ENCODE measurements at places on chromosomes 16 and 17.

GRCh38 chr17:8119581-8120519 is 1.5 kb upstream of the ALOXE3 start:
- DNase-seq = peak; percentile 96

DNA sequence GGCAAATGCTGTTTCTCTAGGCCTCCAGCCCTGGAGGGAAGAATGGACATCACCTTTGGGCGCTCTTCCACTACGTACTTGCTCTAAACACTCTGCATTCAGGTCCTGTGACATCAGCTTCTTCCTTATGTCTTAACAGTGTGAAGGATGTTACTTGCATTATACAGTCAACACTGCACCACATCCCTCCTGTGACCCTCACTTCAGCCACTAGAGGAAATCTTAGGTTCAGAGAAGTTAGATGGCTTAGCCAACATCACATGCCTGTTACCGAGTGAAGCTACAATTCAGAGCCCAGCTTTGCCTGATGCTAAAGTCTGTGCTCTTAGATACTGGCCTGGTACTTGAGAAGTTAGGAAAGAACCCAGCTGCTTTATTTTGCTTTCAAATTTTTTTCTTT is 18.3 kb downstream of the UBFD1 start:
- no peak for DNase-seq

DNA sequence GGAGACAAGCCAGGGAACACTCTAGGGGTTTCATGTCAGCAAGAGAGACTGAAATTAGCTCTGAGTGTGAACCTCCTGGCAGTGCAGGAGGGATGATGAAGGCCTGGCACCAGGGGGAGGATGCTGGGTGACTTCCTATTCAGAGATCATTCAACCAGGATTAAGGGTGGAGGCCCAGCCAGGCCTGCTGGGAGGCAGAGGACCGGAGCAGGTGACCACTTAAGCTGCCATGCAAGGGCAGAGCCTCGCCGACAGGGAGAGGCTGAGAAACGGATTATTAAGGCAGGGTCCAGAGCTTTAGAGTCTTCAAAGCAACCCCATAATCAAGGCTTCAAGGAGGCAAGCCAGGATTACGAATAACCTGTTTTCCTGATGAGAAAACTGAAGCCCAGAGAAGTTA is 10.6 kb upstream of the SRCIN1 start:
- no peak for DNase-seq

- DNase-seq = no peak
These were observed 14.6 kb upstream of the SREBF1 start for GRCh38 chr17:17851103-17852002.

GRCh38 chr16:4052801-4053293 is 63.4 kb downstream of the ADCY9 start:
- DNase-seq = no peak

DNA sequence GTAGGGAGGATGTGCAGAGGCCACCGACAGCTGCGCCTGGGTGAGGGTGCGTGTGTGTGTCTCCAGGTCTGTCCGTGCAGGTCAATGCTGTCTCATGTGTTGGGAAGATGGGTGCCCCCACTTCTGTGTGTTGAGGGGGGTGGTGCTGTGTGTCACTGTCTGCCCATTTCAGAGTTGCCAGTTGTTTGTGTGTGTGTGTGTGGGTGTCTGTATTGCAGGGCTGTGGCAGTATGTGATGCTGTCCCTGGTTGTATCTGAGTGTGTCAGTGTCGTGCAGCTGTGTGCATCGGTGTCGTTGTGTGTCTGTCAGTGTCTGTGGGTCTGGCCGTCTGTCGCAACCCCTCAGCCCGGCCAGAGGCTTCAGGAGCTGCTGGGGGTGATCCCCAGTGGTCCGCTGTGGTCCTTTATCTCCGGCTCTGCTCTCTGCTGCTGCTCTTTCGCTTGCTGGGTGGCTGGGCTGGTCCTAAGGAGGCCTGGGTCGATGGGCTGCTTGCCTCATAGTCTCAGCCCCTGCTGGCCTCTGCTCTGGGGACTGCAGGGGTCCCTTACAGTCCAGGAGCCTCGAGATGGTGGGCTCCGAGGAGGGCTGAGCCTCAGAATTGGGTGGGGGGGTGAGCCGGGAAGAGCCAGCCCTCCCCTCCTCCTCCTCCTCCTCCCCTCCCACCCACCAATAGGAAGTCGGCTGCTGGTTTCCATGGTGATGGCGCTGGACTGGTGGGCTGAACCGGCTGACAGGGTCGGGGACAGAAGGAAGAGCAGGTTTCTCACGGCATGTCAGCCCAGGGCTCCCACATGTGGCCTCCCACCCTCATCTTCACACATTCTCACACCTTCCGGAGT is at the start of gene TSPOAP1:
Gene TSPOAP1 (minus strand): TSS at position 601 of the 840 bp plus-strand sequence. CDS start 875 bp downstream, outside the sequence.
- peak; percentile 58 for DNase-seq

DNA sequence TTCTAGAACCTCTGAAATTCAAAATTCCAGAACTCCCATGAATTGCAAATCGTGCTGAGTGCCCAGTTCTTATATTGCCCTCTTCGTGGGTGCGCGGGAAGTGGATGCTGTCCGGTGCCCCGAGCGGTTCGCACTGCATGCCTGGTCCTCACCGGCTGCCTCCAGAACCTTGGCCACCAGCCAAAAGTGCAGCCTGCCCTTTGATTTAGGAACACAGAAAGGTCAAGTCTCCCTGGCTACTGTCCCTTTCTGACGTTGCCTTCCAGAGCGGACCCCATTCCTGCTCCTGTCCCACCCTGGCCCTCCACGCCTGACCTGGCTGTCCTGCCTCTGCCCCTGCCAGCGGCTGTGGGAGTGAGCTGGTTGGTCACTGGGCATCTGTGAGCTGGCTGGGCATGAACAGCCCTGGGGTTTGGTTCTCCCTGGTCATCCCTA is 9.7 kb downstream of the NEUROD2 start:
- no peak for DNase-seq

GRCh38 chr17:49459401-49459984 is 35.6 kb upstream of the NGFR start:
- DNase-seq = no peak
